ENCODE measurements at places on chromosomes 5 and 9.

GRCh38 chr5:150644058-150644457 is 3.6 kb downstream of the SYNPO start:
- DNase-seq: no peak

- peak; percentile 90 for DNase-seq
Measured at GRCh38 chr9:35907711-35908503, 1.4 kb upstream of the SPAAR start.

- DNase-seq: no peak
Measured at GRCh38 chr5:77101298-77101697, 14.2 kb upstream of the ZBED3 start.

DNA sequence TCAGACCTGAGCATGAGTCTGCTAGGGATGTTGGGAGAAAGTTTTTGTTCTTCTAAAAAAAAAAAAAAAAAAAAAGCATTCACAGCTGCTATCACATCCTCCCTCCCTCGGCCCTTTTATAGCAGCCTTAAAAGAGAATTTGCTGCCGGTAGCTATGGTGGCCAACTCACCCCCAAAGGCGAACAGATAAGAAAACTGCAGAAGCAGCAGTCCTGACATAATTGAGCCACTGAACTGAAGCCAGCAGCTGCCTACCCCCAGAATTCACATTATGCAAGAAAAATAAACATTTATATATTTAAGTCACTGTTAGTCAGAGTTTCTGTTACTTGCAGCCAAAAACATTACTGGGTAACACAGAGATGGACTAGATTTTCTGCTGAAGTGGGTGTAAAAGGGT is 124.3 kb upstream of the SMARCA2 start:
- DNase-seq: no peak

GRCh38 chr9:112380102-112380824 is at the start of gene HSDL2:
Gene HSDL2, plus strand, starts transcription at chr9:112380108. Its CDS starts 56 bp downstream, at chr9:112380164.
- no peak for DNase-seq

- DNase-seq: no peak
Measured at GRCh38 chr9:130981002-130981755, 27.8 kb upstream of the LAMC3 start.

DNA sequence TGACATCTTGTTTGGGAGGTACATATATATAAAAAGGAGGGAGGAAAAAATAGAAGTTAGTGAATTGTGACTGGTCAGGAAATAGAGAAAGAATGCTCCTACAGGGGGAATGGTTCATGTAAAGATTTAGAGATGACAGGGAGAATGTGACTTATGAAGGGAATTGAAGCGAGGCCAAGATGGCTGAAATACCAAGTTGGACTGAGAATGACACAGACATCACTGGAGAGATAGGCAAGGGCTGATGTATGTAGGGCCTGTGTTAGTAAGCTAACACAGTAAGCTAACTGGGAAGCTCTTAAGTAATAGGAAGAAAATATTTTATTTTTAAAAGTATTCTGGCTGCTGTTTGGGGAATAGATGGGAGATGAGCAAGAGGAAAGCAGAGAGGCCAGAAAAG is 286.3 kb downstream of the NNT start:
- no peak for DNase-seq

DNA sequence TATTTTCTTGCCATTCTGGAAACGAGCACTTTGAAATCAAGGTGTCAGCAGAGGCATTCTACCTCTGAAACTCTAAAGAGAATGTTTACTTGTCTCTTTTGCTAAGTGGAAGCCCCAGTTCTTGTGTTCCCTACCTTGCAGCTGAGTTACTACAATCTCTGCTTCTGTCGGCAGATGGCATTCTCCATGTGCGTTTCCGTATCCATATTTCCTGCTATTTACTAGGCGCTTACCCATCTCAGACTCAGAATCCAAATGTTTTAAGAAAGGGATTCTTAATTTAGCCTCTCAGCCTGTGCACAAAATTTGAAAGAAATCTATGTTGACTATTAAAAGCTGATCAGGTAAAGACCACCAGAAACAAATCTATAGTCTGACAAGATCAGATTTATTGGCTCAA is 221.3 kb upstream of the FTMT start:
- DNase-seq: no peak

GRCh38 chr9:135126451-135127187 is 39.2 kb downstream of the OLFM1 start:
- no peak for DNase-seq

DNA sequence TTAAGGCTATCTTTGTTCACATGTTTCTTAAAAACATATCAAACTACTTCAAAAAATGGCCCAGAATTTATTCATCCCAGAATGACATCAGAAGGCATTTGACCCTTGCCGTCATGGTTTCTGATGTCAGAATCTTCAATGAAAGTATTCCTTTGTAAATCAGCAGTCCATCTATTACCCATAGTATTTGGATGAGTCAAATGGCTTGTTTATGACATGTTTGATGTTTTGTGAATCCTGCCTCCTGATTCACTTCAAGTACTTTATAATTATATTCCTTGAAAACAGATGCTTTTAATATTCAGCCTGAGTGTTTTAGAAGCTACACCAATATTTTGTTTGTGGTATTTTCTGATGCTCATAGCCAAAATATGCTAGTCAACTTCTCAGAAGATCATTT is 200.8 kb upstream of the MEF2C start:
- no peak for DNase-seq

DNA sequence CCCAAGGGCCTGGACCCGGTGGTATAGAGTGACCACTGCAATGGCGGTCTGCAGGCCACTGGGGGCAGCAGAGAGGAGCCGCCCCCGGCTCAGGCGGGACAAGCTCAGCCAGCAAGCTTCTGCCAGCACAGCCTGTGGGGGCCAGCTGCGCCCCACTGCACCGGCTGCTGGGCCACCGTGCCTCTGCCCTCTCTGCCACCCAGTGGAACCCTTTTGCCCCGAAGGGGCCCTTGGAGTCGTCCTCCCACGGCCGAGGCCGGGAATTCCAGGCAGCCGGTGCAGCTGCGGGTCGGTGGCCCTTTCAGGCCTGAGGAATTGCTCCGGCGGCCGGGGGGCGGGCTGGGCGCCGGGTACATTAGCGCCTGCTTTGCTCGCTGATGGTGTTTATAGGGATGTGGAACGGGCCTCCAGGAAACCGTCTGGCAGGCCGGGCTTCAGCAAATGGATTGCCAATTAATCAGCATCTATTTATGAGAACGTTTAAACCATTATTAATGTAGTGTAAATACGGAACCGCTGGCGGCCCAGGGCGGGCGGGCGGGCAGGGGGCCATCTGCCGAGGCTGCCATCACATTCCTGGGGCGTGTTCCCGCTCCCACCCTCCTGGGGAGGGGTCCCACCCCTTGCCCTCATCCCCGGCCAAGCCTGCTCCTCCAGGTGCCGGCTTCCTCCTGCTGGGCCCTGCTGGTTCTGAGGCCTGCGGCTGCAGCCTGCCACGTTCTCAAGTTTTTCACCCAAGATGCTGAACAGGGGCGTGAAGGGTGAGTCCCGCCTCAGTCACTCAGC is 127.4 kb downstream of the BARX1 start:
- peak; percentile 68 for DNase-seq

DNA sequence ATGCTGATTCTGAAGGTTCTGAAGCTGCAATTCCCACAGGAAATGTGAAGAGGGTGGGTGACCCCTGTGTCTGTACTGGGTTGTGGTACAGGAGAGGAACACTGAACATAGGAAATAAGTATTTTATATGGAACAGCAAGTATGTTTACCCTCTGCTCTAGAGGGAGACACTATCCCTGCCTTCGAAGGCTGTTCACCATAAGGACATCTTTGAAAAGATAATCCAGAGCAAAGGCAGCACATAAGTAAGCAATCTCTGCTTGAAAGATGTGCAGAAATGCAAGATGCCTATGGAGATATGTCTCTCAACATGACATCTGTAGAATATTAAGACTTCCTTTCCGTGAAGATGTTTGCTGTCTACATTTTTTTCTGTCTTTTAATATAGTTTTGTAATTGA is 184.4 kb upstream of the EFNA5 start:
- DNase-seq: no peak

DNA sequence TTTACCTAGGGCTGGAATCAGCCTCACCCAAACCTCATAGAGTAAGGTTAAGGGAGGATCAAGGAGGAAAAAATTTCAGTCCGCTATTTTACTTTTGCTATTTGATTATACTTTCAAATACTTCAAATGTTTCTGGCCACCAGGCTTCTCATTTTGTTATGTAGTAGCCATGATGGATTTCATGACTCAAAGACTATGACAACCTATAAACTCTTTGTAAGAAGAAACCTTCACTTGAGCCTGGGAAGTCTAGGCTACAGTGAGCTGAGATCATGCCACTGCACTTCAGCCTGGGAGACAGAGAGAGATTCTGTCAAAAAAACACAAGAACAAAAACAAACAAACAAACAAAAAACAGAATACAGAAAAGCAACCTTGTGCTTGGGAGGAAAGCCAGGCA is 293.6 kb upstream of the TNC start:
- DNase-seq: no peak

DNA sequence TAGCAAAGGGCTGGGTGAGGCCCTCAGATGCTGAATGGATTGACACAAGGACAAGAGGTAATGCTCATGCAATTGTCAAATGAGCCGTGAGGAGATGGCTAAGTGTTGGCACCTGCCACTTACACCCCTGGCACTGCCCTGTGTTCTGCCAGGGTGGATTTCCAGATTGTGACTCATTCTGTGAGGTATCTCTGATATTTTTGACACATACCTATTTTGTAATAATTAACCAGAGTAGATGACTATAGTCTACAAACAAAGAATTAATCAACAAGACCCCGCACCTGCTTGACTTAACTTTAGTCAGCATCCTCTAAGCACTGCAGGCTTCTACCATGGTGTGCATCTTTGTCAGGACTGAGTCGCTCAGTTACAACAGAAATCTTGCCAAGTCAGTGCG is 200.8 kb downstream of the DIRAS2 start:
- DNase-seq: no peak

- DNase-seq: no peak
Measured at GRCh38 chr5:135894789-135895188, 852 bp downstream of the IL9 start.

GRCh38 chr5:123868881-123869280 is 356.9 kb downstream of the CSNK1G3 start:
- DNase-seq: no peak

- no peak for DNase-seq
Measured at GRCh38 chr9:124975131-124975530, 34.2 kb upstream of the GOLGA1 start.

- DNase-seq: no peak
Measured at GRCh38 chr5:176610435-176610773, 448 bp upstream of the GPRIN1 start.

- no peak for DNase-seq
Measured at GRCh38 chr5:151092762-151093161, 11.9 kb upstream of the TNIP1 start.

DNA sequence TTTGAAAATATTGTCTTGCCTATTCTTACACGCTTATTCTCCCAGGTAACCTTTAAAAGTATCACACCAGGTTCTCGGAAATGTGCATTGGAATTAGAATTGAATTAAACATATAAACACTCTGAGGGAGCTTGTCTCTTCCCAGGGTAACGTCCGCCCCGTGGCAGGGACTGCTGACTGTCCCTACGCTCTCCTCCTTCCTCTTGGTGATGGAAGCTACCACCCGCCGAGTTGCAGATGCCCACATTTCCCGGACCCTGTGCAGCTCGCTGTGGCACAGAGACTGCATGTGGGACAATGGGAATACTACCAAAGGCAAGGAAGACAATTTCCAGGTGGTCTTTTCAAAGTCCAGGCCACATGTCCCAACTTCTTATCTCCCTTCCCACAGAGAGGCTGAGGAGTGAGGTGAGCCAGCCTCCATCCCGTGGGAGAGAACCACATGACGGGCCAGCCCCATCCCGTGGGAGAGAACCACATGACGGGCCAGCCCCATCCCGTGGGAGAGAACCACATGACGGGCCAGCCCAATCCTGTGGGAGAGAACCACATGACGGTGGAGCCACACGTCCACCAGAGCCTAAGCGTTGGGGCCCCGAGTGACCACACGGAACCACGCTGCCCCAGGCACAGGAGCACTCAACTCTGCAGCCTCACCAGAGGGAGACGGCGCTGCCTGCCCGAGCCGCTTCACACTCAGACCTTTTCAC is 249.4 kb upstream of the IRX1 start:
- peak; percentile 8 for DNase-seq

DNA sequence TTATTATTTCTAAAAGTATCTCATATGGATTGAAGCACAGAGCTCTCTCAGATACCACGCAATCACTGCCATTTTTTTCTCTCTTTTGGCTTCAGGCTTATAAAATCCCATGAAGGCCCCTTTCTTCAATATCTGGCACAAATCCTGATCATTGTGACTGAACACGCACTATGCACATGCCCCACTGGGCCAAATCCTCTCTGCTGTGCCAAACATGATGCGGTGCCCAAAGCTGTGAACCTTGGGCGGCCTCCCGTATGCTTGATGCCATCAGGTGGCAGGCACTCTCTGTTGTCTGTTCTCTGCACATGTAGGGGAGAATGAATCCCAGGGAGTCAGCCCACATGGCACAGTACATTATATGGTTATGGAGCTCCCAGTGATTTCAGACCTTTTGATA is 375.0 kb upstream of the RGMB start:
- no peak for DNase-seq

GRCh38 chr9:34457266-34458012 is 931 bp downstream of the FAM219A start:
- peak; percentile 87 for DNase-seq

GRCh38 chr9:130680836-130681768 is 12.5 kb upstream of the EXOSC2 start:
- DNase-seq: peak; percentile 82

GRCh38 chr9:136084063-136084944 is 10.8 kb downstream of the NACC2 start:
- no peak for DNase-seq

DNA sequence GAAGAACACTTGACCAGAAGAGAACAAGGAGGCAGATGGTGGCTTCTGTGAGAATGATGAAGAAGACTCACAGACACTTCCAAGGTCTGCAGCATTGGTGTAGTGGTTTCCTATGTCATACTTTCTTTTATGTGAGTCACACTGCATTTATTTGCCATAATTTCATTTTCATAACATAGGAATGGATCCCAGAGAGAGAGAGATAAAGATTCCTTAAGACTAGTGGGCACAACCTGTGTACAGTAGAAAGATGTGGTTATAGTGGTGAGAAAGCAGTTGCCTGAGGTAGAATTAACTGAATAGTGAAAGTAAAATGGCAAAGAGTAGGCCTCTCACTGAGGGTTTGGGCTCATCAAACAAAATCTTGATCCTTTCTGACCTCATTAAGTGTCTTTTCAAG is 7.6 kb upstream of the CCDC152 start:
- no peak for DNase-seq

DNA sequence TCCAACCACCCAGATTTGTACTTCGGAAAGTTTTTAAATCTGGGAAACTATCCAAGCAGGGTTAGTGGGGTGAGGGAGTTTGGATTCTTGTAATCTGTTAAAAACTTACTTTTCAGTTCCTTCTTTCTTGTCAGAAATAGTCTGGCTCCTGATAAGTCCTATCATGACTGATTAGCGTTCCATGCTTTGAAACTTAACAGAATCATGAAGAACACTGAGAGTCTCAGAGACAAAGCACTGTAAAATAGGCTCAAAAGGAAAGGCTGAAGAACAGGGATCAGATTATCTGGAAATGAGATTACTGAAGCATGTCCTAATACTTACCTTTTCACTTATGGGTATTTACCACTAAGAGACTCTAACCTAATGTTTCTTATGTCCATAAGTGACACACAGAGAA is 242.5 kb downstream of the ARRDC3 start:
- no peak for DNase-seq

GRCh38 chr5:160233215-160233614 is 3.9 kb downstream of the FABP6 start:
- no peak for DNase-seq

Data from coronary artery (tissue), 2 donors.